ENCODE measurements at places on chromosomes 4 and X.

DNA sequence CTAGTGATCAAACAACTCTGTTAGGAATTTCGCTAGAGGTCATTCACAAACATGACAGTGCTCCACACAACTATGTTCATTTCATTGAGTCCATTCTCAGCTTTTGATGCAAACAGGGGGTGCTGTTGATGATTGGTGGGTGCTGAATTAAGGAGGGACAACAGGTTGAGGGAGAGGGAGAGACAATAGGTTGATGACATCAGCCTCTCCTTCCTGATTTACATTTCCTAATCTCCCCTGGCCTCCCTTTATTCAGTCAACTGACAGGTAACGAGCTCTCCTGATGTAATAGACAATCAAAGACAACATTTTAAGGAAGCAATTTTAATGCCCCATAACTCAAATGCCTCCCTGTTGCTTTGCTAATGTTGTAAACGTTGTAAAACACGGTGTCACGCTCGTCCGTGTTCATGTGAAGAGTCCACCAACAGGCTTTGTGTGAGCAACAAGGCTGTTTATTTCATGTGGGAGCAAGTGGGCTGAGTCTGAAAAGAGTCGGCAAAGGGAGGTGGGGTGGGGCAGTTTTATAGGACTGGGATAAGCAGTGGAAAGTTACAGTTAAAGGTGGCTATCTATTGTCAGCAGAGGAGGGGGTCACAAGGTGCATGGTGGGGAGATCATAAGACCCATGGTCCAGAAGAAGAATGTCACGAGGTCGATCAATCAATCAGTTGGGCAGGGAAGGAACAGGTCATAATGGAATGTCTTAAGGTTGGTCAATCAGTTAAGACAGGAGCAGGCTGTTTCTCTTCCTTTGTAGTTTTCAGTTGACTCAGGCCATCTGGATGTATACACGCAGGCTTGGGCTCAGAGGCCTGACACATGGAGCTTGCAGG, 4.8 kb upstream of the GAR1 start:
- no peak for DNase-seq

DNA sequence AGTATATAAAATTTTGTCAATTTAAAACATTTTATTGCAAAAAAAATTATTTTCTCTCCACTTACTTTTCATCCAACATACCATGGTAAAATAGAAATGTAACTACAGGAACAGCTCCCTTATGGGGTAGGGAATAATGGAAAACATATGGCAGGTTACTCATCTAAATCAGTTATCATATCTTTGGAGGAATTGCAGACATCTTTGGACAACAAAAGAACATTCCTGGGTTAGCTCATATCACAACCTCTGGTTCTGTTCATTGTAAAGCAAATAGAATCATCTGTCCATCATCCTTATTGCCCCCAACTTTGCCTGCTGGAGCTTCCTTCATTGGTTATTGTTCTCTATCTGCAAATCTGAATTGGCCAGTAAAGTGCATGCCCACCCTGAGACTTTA, 387.5 kb upstream of the GRID2 start:
- no peak for DNase-seq

DNA sequence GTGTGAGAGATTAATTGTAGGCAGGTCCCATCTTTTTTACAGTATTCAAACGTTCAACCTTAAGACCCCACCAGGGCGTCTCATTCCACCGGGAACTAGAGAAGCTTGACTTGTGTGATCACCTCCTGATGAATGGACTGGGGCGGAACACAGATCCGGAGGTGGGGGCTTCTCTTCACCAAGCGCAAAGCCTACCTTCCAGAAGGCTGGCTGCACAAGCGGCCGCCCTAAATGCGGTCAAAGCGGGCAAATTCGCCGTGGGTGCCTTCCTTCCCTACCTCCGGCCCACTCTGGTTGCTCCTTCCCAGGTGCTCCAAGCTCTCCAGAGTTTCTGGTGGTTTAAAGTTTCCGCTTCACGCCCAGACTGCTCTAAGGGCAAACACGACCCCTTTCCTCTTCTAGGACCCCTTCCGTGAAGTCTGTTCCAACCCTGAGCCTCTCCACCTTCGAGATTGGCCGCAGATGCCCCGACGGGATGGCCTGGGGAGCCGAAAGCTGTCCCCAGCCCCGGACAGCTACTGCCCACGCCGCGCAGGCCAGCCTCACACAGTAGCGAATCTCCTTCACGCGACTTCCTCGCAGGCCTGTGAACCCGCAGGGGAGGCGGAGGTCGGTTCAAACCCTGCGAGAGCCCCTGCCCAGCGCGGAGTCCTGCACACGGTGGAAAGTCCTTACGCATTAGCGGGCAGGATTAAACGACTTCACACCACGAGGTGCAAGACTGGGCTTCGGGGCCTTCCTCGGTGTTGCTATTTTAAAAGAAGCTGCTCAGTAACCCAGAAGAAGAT, 1.6 kb upstream of the WWC2 start:
- DNase-seq: peak; percentile 16

DNA sequence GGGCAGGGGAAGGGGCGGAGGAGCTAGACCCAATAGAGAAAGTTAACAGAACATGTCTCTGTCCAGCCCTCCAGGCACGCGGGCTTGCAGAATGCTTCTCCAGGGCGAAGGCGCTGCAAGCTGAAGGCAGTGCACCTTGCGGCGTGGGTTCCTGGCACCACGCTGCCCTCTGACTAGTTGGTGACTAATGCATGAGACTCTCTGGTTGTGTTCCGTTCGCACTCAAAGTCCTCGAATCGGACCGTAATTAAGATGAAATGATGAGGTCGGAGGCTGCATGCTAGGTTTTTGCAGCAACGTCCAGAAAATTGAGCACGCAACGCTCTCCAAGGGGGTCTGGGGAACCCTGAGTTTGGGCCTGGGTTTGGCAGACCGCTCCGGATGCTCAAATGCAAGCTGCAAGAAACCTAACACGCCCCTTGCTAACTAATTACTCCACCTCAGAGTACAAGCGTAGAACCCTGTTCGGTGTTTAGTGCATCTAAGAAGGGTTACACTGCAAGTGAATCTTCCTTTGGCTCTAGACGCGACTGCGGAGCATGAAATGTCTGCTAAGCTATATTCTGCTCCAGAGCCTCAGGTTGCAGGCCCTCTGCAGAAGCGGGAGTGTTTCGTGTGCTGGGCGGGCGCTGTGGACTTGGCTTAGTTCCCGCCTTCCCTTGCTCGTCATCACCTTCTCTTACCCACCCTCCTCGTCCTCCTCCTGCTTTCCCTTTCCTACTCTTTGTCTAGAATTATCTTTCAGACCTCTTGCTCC, 57.1 kb upstream of the NKAP start:
- no peak for DNase-seq

- no peak for DNase-seq
Measured at GRCh38 chr4:107863850-107864371, 39.2 kb downstream of the SGMS2 start.

DNA sequence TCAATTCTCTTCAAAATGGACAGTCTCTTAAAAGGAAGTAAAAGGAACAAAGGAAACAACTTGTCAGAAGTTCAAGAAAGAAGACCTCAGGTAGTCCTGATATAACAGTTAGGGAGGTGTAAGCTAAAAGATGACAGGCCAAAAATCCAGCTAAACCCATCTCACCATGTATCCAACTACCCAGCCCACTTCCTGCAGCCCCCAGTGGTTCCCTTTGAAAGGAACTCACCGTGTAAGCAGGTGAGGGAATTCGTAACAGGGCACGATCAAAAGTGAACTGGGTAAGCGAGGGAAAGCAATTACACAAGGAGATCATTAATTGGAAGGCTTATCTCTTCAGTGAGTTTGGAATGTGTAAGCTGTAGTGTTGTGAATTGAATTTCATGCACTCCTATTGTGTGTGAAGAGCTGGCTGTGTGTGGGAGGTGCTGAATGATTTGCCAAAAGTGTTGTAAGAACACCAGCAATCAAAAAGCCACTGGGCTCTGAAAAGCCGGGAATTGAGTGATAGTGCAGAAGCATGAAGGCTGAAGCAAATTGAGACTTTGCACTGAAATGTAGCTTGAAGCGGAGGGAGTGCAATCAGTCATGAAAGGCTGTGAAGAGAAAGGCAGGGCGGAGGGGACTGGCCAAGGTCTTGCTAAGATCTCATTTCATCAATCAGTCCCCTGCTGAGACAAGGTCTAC, 914.2 kb upstream of the LCORL start:
- DNase-seq: no peak

DNA sequence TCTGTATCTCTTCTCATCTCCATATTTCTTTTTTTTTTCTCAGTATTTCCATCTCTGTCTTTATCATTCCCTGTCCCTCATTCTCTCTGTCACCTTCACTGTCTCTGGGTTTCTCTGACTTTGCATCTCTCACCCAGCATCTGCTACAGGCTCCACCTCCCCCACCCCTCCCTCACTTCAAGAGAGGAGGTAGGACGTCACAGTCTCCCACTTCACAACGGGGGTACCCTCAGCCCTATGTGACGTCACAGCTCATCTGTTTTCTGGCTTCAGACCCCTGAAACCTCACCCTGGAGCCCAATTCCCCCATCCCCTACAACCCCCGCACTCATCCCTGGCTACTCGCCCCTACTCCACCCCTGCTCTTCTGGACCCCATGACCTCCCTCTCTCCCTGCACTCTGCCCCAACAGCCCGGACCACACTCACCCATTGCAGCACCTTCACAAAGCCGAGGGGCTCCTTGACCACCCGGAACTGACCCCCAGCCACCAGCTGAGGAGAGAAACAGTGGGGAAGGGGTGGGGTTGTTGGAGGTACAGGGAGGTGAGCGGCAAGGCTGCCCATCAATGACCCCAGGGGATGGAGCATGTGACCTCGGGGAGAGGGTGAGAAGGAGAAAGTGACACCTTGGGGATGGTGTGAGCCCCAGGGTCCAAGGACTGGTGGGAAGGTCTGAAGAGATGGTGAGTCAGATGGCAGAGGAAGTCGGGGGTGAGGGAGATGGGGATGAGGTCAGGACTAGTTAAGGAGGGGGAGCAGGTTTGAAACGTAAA, 1.3 kb downstream of the SYP start:
- no peak for DNase-seq

DNA sequence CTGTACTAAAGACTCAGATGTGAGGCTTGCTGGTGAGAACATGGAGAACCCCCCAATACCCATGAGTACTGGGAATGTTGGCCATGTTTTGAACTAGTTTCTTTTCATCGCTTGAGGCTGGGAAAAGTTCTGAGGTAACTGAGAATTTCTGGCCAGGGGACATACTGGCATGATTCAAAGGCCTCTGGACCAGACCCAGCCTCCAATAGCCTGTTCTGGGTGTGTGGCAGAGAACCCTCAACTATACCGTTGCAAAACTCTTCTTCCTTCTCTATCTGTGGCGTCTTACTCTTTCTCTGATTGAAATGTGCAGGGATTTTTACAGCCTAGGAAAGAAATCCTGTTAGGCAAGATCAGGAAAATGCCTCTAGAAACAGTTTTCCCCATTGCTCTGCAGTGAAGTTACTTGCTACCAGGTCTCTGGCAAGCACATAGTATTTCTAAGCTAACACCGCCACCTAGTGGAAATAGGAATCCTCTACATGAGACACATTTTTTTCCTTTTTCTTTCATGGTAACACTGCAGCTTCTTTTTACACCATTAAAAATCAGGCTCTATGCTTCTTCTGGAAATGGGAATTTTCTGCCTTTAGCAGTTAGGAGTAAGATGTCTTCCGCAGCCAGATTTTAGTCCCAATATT, 170.7 kb upstream of the ZCCHC13 start:
- peak; percentile 69 for DNase-seq

GRCh38 chr4:16794816-16795445, 103.5 kb downstream of the LDB2 start:
- peak; percentile 51 for DNase-seq

DNA sequence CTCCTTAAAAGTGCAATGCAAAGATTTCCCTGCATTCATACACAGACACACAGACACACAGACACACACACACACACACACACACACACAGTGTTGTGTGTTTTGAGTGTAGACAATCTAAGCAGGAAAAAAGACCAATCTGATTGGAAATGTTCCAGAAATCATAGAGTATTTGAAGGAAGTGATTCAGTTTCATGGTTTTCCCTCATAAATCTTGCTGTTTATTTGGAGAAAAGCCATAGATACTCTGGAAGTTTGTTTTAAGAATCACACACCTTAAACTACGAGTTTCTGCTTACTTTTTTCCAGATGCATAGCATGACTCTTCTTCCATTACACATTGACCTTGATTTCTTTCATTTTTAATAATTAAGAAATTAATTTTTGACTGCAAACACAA, 298.5 kb upstream of the BMP3 start:
- DNase-seq: no peak

GRCh38 chr4:55553441-55554201, 6.9 kb upstream of the CLOCK start:
- no peak for DNase-seq

- DNase-seq: no peak
Measured at GRCh38 chr4:99859618-99860017, 34.6 kb downstream of the LAMTOR3 start.

DNA sequence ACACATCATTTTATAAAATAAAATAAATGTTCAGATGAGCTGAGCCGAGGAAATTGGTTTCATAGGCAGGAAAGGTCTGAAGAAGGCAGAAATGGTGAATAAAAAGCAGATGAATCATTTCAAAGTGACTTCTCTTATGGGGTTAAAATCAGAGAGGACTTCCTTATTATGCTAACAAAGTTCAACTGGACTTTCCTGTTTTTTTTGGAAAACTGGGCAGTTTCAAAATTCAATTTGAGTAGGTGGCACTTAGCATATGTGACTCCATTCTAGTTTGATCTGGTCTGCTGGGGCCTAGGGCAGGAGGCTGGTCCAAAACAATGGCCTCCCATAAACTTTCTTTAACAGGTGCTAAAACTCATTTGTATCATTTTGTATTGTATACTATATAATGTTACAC, 1794.9 kb upstream of the TENM3 start:
- DNase-seq: no peak

DNA sequence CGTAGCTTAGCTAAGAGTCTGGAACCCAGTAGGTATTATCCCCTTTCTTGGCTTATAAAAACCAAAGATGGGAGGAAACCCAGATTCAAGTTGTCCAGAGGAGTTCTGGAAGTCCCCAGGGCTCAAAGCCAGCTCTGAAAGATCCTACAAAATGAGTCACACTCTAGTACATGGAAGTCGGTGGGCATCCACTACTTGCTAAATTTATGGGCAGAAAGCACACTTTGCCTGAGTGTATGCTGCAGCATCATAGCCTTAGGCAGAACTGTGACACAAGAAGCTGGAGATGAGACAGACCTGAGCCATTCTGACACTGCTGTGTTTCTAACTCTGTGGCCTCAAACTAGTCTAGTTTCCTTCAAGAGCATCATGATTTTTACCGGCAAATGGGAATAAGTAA, 429.3 kb downstream of the AFF2 start:
- DNase-seq: no peak

Data from NB4 (cell line).